ENCODE measurements at places on chromosomes 13 and 19.

- no peak for DNase-seq
- no peak overlapping the region for H3K27ac ChIP-seq
- no peaks in the 10 kb centered on the region for H3K27me3 ChIP-seq
- no peak overlapping the region for H3K4me3 ChIP-seq
- H3K4me1 ChIP-seq: peaks cover 2% of the 10 kb centered on the region
- peaks cover 49% of the 10 kb centered on the region for H3K36me3 ChIP-seq
Measured at GRCh38 chr13:111280681-111281585, 39.5 kb upstream of the TEX29 start.

DNA sequence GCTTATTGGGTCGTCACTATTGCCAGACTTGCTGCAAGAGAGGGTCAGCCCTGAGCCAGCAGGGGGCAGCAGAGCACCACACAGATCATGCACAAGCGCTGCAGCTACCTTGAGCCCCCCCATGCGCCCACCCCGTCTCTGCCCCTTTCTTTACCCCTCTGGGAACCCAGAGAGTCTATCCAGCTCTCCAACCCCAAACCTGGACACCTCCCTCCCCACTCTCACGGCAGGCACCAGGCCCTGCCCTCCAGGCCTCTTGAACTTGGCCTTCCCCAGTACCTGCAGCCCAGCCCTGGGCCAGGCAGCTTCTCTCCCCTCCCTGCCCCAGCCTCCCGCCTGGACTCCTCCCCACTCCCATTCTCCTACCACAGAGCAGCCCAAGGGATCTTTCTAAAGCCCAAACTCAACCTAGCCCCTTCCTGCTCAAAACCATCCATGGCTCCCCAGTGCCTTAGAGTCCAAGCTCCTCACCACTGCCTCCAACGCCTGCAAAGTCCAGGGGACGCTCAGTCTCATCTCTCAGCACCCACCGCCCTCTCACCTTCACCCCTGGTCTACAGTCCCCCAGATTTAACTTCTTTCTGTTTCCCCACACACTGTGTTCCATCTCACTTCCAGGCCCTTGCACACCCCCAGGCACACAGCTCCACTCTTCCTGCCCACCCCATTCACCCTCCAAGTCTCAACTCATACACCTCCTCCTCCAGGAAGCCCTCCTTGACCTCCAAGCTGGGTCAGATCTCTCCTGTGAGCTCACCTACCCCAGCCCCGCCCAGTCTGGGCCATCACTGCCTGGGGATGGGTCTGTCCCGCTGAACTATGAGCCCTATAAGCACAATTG, 9.4 kb upstream of the CEACAM16 start:
- H3K27me3 ChIP-seq: peaks cover 9% of the 10 kb centered on the region
- H3K36me3 ChIP-seq: no peaks in the 10 kb centered on the region
- no peak overlapping the region for H3K27ac ChIP-seq
- H3K4me3 ChIP-seq: no peak overlapping the region

- peaks cover 2% of the 10 kb centered on the region for H3K36me3 ChIP-seq
- H3K4me3 ChIP-seq: peak overlapping the region; percentile 99
- DNase-seq: no peak
- H3K27me3 ChIP-seq: no peaks in the 10 kb centered on the region
Measured at GRCh38 chr13:114130131-114130836, 2.1 kb downstream of the RASA3 start.

DNA sequence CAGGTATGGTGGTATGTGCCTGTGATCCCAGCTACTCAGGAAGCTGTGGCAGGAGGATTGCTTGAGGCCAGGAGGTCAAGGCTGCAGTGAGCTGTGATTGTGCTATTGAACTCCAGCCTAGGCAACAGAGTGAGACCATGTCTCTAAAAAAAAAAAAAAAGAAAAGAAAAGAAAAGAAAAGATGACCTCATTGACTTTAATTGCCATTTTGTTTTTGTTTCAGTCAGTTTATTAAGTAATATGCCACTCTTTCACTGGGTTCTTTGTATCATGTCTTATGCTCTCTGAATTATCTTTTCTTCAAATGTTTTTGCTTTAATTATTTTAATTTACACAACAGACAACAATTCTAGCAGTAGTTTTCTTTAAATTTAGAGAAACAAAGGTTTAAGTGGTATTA, 293.8 kb downstream of the TSHZ3 start:
- H3K27me3 ChIP-seq: peaks cover 2% of the 10 kb centered on the region
- no peak for DNase-seq
- H3K4me3 ChIP-seq: no peak overlapping the region
- H3K4me1 ChIP-seq: no peaks in the 10 kb centered on the region

GRCh38 chr19:43923875-43924274, 11.2 kb downstream of the ZNF45 start:
- H3K27ac ChIP-seq: no peak overlapping the region
- H3K36me3 ChIP-seq: peaks cover 69% of the 10 kb centered on the region
- no peaks in the 10 kb centered on the region for H3K4me1 ChIP-seq
- H3K4me3 ChIP-seq: no peak overlapping the region
- DNase-seq: no peak

DNA sequence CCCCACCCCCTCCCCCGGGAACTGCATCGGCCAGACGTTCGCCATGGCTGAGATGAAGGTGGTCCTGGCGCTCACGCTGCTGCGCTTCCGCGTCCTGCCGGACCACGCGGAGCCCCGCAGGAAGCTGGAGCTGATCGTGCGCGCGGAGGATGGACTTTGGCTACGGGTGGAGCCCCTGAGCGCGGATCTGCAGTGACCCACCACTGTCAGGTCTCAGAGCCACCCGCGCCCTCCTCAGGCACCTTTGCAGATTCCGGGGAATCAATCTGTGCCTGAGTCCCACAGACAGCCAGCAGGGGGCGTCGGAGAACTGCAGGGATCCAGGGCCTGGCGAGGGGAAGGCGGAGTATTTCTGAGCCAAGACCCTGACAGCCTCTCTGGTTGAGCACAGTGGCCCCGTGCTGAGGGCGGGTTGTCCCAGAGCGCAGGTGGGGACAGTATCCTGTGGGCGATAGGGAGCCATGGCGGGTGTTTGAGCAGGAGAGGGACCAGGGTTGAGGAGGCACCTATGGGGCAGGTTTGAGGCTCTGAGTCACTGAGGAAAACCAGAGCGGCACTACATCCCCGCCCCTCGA, 30.4 kb upstream of the CYP4F8 start:
- H3K36me3 ChIP-seq: no peaks in the 10 kb centered on the region
- no peak overlapping the region for H3K4me3 ChIP-seq
- no peak overlapping the region for H3K27ac ChIP-seq
- DNase-seq: peak; percentile 89

Measured in memory B cell (primary cell).